ENCODE measurements at places on chromosomes 1 and 21. TPM values are rescaled to one million over a fixed set of nuclear protein-coding genes. Genes with fewer than 3 reads are reported as not detected.
A peak's percentile ranks its signal among the peaks of the same experiment; 100 is the strongest.

LCE1A gene
- polyA plus RNA-seq: not detected

RBP7 gene
- polyA plus RNA-seq: 18.8 TPM

VWA5B1 gene
- not detected for polyA plus RNA-seq

EXTL1 gene
- 0.18 TPM for polyA plus RNA-seq

DNA sequence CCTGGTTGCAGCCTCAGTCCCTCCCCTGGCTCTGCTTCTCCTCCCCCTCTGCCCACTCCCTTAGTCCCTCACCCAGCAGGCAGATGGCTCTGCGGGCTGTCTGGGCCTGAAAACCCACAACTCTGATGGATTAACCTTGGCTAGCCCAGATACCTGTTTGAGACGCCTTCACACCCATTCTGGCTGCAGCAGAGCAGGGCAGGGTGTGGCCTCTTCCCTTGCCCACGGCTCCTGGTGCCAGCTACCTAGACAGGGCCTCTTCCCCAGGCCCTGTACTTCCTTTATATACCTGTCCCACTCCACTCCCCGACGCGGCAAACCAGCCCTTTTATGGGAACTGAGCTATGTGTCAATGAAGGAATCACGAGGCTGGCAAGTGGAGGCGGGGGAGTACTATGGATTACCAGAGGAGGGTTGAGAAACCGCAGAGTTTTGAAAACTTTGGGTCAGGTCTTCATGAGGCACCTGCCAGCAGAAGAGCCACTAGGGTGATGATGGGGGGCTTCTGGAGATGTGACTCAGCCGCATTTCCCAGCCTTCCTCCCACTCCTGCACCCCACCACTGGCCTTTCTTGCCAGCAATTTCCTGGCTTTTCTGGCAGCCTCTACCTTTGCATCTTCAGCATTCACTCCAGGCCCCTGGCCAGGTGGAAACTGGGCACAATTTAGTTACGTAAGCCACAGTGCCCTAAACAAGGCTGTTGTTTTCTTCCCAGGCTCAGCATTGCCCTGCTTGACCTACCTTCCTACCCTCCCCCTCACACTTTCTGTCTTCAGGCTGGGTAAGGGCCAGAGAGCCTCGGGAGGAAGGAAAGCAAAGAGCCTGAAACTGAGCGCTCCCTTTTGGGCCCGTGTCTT lies at the start of gene CHI3L1:
Gene CHI3L1, minus strand, starts transcription at position 259 of the 858 bp plus-strand sequence. Its CDS starts 81 bp downstream, at position 178.
- no peak for DNase-seq

GRCh38 chr1:235907187-235907896 lies 40.6 kb upstream of the LYST start:
- DNase-seq: no peak

DNA sequence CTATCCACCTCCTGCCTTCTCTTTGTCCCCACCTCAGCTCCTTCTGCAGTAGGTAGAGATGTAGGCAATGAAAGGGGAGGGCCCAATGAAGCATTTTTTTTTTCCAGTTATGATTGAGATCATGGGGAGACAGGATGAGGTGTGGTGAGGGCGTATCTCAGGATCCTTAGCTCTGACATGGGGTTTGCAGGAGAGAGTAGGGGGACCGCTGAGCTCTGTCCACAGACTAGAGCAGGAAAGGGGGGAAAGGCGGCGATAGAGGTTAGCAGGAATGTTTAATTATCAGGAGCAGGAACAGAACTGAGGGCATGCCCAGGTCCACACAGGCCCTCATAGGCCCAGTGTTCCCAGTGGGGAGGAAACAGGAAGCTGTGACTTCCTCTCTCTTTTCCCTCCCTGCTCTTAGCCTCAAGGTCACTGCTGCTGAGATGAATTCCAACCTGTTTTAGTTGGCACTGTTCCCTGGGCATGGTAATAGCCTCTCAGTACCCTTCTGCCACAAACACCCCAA lies 901 bp upstream of the RXFP4 start:
- DNase-seq: peak; percentile 60

DNA sequence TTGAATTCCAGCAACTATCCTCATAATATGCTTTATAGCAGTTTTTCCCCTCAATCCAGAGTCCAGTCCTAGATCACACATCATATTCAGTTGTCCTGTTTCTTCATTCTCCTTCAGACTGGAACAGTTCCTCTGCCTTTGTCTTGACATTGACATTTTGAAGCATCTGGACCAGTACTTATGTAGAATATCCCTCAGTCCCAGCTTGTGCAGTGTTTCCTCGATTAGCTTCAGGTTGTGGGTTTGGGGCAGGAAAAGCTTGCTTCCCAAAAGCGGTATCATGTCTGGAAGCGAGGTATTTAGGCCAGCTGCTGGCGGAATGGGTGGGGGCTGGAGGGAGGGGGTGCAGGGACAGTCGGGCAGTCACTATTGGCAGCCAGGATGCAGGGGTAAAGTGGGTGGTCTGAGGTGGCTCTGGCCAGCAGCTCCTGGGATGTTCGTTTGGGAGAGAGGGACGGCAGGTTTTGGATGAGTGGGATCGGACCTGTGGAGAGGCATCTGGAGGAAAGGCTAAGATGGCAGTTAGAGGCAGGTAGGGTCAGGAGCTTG lies 6.5 kb downstream of the THEMIS2 start:
- DNase-seq: no peak

DNA sequence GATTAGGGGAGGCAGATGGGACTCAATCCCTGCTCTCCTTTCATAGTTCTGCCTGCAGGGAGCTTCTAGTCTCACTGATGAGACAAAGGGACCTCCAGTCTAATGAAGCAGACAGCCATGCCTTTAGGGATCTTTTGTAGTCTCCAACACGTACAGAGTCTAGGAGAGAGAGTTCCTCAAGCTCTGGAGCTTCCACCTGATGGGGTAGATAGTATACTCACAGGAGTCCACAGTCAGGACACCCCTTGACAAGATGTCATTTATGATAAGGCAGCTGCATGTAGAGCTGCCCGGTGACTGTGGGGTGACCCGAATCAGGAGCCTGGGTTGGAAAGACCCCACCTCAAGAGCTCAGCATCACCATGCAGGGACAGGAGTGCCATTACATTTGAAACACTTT lies 55.3 kb upstream of the CNTN2 start:
- DNase-seq: no peak

GRCh38 chr21:36282568-36283230 lies 37.3 kb upstream of the MORC3 start:
- DNase-seq: no peak

DNA sequence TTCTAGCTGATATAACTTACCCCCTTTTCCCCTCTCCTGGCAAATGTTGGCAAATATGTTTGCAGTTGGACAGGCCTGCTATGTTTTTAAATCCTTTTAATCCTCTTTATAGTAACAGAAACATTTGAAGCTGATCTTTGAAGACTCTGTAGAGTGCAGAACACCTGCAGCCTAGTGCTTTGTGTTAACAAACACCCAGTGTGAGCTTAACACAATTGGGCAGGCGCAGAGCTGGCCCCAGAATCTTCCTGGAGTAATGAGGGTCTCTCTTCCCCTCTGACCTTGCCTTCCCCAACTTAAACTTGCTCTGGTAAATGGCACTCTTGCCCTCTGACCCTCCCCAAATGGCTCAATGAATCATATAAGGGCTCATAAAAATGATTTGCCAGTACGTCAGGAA lies 247.9 kb upstream of the LYPLAL1 start:
- no peak for DNase-seq

- no peak for DNase-seq
Observed at GRCh38 chr21:40433538-40433937, 413.4 kb downstream of the DSCAM start.

GRCh38 chr1:46008585-46008984 lies 123.8 kb downstream of the PIK3R3 start:
- DNase-seq: no peak

DNA sequence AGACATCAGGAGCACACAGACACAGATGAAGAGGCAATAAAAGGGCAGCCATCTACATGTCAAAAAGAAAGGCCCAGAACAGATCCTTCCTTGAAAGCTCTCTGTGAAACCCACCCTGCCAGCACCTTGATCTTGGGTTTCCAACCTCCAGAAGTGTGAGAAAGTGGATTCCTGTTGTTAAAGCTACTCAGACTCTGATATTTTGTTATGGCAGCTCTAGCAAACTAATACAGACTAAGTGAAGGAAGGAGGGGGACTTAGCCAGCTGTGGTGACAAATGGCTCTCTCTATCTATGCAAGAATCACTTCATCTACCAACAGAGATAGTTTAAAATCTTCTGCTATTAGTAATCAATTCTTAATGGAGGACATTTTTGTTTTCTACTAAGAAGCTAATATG lies 10.4 kb downstream of the SAMSN1 start:
- DNase-seq: no peak

DNA sequence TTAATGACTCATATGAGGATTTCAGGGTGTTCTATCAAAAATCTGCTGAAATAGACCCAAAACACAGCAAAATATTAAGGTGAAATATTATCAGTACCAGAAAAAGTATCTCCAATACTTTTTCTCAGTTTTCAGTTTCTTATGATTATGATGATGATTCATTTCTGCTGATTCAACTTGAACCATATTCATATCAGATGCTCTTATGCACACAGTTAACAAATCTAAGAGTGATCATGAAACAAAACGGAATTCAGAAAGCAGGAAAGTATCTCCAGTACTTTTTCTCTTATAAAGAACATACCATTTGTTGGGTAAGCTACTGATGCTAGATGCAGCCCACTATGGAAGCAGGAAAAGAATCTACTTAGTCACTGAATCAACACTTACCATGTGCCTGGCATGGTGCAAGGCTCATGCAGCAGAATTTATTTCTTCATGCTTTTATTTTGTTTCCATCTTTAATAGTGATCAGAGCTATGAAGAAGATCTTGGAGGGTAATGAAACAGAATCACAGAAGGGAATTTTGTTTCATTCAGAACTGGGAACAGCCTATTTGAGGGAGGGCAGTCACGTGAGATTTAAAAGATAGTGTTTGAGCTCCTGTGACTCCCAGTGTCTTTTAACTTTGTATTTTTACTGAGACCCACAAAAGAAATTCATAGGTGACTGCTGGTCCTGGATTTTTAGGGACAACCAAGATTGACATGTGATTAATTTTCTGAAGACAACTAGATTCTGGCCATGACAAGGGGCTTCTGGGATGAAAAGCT lies 480.6 kb downstream of the SETD4 start:
- no peak for DNase-seq

DNA sequence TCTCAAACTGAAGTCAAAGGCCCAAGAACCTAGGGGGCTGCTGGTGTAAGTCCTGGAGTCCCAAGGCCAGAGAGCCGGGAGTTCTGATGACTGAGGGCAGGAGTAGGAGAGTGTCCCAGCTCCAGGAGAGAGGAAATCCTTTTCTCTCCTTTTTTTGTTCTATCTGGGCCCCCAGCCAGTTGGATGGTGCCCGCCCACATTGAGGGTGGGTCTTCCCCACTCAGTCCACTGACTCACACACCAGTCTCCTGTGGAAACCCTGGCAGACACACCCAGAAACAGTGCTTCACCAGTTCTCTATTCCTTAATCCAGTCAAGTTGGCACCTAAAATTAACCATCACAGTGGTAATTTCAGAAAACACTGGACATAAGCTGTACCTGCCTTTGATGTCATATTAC lies 12.7 kb upstream of the WDR26 start:
- no peak for DNase-seq

- DNase-seq: no peak
Observed at GRCh38 chr1:94973309-94973922, 46.5 kb upstream of the CNN3 start.
